CD4-positive, alpha-beta memory T cell (primary cell): ENCODE measurements at places on chromosomes 4 and X. TPM values are rescaled to one million over a fixed set of nuclear protein-coding genes. Genes with fewer than 3 reads are reported as not detected.

GRCh38 chr4:174910271-174910670 lies 7.9 kb upstream of the ADAM29 start:
- DNase-seq = no peak

GRCh38 chrX:124238268-124238667 lies 94.2 kb upstream of the TEX13D start:
- DNase-seq = no peak

DNA sequence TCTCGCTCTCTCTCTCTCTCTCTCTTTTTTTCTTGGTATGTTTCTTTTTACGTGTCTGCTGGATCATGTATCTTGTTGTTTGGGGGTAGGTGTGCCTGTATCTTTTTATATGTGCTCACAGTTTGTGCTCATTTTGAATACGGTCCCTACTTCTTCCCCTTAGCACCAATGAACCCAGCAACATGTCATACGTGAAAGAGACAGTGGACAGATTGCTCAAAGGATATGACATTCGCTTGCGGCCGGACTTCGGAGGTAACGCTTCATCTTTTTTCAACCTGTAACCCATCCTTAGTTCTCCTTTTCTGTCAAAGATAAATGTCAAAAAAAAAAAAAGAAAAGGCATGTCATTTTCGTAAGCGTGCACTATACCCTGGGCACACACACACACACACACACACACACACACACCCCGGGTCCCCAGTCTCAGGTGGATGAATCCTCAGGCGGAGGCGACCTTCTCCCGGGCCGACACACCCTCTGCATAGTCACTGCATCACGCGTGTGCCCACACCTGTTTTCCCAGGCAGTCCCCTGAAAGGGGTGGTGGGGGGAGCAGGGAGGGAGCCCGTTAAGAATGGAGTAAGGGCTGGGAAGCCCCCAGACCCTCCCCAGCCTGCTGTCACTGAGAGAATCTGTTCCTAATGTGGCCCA lies 511 bp downstream of the GABRB1 start:
- no peak for DNase-seq

GRCh38 chr4:74475091-74475800 lies 30.3 kb downstream of the AREG start:
- no peak for DNase-seq

UGT2B15 gene
- polyA plus RNA-seq = not detected

TBC1D1 gene
- polyA plus RNA-seq = 23.7 TPM

GRCh38 chr4:125682730-125683129 lies 368.0 kb downstream of the FAT4 start:
- DNase-seq = no peak

CLDN22 gene
- polyA plus RNA-seq = not detected

DNA sequence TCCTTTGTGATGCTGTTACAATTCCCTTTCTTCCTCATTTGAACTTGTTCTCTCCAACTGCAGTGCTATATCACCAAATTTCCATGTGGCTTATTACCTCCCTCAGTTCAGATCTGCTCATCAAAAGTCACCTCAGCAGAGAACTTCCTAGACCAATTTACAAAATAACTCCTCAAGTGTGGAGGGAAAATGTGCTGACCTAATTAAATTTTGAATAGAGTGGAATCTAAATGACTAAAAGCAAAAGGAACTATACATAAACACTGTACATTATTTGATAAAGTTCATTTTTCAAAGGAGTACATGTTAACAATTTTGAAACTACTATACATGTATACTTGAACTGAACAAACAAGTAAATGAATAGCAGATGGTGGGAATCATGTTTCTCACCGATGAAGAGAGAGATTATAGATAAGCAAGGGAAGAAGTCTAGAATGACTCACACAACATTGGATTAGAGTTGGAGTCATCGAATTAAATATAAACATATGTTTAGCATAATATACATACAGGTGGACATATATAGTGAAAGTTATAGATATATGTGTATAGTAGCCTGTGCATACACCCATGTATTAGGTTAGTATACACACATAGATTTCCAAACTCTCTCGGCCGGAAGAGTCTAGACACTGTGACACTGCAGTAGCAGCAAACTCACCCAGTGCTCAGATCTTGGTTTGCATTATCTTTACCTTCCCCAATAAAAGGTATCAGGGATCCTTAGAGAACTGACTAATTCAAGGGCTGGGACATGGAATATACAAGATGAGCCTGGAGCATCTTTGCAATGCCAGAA lies 318.7 kb downstream of the PCDH18 start:
- no peak for DNase-seq

DOK7 gene
- not detected for polyA plus RNA-seq

CXorf49 gene
- not detected for polyA plus RNA-seq

BEND2 gene
- polyA plus RNA-seq = not detected

- no peak for DNase-seq
Observed at GRCh38 chr4:80336582-80336981, 1.1 kb downstream of the CFAP299 start.

DNA sequence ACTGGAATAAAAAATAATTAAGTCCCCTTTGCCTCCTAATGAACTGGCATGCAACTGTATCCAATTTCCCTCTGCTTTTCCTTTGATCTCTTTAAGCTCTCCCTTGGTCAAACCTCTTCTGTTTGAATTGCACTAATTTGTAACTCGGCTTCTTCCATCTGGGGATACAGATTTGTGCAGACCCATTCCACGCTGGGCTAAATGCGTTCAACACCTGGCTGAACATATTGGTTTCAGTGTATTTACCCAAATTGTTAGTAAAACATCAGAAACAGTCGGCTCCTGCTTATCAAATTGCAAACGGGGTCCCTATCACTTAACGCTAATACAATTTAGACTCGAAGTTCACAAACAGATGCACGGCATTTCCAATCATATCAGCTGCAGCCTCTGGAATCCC lies 124.9 kb upstream of the TAPT1 start:
- DNase-seq = no peak

DNA sequence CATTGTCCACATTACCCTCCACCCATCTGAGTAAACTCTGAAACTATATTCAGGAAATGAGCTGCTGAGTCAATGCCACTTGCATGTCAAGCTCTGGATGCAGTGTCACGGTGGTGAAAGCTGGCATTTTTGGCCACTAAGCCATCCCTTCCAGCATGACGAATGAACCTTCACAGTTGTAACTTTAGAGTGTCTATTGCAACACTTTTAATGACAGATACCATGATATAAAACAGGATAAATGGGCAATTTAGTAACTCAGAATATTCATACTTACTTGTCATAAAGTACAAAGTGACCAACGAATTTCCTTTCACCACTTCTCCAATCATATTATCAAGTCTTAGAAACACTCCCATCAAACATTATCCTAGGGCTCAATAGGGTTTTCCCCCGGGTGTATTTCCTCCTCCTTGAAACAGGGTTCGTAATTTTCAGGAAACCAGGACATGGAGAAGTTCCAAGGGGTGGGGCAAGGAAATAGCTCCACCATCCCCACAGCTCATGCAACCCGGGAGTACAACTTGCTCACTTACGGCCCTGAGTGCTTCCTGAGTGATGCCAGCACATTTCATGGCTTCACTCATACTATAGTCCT lies 73.1 kb downstream of the MTHFD2L start:
- DNase-seq = no peak

TMEM47 gene
- polyA plus RNA-seq = not detected

DNA sequence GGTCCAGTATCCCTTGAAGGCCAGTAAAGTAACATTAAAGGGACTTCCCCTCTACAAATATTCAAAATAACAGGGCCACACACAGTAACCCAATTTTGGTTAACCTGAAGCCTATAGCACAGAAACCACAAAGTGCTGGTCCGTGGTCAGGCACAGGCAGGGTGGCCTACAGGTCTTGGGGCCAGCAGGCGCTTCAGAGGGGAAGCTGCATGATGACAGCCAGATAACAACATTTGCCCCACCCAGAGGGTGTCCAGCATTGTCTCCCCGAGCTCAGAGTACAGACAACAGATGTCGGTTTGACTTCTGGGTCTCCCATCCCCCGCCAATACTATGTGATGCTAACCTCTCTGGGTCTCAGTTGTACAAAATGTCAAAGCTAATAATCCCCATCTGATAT lies 51.1 kb downstream of the SH3KBP1 start:
- DNase-seq = no peak

DNA sequence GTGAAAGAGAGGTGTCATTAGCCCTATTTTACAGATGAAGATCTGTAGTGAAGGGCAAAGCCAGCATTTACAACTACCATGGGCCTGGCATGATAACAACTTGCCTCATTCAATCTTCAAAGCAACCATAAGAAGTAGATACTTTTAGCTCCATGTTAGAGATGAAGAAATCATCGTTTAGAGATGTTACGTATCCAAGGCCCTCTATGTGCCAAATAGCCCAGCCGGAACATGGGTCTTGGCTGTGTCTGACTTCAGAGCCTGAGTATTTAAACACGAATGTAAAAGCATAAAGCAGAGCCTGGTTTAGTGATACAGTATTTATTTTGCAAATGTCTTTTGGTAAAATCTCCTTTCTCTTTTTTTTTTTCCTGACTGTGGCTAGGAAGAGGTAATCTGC lies 197.1 kb downstream of the RASL11B start:
- no peak for DNase-seq

ERAS gene
- not detected for polyA plus RNA-seq

- DNase-seq = no peak
Observed at GRCh38 chrX:84634201-84634782, 132.0 kb upstream of the HDX start.

- DNase-seq = no peak
Observed at GRCh38 chr4:1458581-1458980, 52.3 kb upstream of the NKX1-1 start.

DNA sequence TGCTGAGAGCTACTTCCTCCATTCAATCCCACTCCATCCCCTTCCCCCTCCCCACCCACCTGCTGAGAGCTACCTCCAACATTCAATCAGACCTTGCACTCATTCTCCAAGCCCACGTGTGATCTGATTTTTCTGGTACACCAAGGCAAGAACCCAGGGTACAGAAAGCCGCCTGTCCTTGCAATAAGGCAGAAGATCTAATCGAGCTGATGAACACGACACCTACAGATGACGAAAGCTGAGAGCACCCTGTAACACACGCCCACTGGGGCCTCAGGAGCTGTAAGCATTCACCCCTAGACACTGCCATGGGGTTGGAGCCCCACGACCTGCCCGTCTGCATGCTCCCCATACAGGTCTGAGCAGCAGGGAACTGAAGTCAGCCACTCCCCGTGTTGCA lies 58.3 kb downstream of the TRIML1 start:
- DNase-seq = no peak

DNA sequence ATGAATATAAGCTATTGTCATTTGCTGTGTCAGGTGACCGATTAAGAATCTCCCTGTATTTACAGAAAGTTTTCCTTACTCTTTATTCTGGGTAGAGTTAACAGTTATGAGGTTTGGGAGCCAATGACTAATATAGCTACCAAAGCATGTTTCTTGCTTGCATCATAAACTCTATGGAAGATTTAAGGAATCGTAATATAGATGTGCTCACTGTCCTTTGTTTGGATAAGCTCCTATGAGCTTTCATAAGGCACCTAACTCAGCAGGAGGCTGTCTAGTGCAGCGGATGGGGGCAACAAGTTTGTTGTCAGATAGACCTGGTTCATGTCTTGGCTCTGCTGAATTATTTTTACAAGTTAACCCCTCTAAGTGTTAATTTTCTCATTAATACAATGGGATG lies 75.0 kb upstream of the PAQR3 start:
- DNase-seq = no peak

DNA sequence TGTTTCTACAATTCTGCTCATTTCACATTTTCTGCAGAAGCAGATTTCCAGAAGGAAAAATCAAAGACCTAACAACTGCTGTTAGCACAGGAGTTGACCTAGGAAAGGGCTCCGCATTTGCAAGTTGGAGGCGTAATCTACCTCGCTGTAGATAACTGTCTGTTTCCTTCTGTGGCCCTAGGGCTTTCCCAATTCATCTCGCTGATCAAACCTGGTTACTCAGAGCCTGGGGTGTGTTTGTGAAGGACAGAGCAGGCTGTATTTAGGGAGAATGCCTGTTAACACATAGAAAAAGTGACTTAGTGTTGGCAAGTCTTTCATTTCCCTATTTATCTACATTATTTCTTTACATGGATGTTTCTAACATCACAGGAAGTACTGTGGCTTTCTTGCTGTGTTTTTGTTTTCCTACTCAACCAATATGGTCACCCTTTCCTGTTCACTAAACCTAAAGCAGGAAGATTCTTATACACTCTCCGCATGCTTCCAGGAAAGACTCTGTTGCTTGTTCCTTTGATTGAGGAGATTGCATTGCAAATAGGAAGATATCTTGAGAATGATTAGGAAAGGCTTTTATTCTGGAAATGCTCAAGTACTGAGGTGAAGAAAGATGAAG lies 40.5 kb downstream of the AGA start:
- DNase-seq = peak; percentile 24

- DNase-seq = no peak
Observed at GRCh38 chr4:7821245-7822136, 118.2 kb downstream of the AFAP1 start.
